GM04504 (cell line): ENCODE measurements at places on chromosomes 13 and 19.

DNA sequence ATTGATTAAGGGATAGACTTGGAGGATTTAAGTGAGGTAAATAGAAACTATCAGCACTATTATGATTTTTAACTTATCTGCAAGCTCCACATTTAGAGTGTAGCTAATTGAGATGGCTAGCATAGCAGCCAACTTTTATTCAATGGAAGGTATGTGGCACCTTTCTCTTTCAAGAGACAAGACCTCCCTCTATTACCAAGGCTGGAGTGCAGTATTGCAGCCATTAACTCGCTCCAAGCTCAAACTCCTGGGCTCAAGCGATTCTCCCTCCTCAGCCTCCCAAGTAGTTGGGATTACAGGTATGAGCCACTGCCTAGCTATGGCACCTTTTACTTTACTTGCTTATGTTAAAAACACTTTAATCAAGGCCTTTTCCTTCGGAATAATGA, 8.2 kb downstream of the TPT1 start:
- DNase-seq = no peak

DNA sequence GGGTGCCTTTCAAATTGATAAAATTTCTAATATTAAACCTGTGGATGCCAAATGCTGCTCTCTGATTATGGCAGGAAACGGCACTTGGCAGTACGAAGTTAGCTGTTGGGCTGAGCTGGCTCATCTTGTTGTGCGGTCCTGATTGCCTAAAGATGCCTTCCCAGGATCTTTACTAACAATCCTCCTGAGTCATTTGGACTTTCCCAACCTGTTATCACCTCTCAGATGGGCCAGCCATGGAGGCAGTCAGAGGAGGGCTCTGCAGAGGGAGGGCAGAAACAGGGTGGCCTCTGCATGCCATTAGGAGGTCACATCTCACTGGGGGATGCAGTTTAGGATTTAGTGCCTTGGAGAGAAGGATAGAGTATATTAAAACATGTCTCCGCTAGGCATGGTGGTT, 27.3 kb downstream of the ALOX5AP start:
- no peak for DNase-seq

GRCh38 chr19:4597278-4597974, 37.9 kb upstream of the SEMA6B start:
- no peak for DNase-seq

DNA sequence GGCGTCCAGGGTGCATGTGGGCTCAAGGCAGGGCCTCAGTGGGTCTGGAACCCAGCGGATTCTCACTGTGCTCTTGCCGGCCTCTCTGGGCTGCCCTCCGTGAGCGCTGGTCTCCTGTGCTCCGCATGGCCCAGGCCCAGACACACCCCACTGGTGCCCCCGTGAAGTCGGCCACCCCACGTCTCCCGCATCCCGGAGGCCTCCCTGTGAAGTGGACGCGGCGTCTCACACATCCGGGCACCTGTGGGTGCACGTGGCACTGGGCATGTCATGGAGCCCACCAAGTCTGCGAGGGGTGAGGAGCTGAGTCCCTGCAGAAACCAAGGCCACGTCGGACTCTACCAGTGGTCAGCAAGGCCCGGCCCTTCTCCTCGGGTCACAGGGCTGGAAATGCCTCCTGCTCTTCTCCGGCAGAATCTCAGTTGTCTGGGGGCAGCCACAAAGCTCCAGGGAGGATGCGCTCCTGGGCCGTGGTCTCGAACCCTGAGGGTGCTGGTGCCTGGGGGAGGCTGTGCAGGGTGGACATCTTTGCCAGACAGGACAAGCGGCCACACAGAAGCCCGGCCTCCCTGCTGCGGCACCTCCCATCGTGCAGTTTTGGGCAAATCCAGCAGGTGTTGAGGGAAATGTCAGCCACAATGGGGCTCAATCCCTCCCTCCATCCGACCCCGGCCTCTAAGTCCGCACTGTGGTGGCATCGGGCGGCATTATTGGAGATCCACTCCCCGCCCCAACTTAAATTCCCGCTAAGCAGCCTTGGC, 2.2 kb downstream of the C13orf46 start:
- no peak for DNase-seq

GRCh38 chr19:32859591-32859990, 10.0 kb downstream of the SLC7A9 start:
- no peak for DNase-seq

DNA sequence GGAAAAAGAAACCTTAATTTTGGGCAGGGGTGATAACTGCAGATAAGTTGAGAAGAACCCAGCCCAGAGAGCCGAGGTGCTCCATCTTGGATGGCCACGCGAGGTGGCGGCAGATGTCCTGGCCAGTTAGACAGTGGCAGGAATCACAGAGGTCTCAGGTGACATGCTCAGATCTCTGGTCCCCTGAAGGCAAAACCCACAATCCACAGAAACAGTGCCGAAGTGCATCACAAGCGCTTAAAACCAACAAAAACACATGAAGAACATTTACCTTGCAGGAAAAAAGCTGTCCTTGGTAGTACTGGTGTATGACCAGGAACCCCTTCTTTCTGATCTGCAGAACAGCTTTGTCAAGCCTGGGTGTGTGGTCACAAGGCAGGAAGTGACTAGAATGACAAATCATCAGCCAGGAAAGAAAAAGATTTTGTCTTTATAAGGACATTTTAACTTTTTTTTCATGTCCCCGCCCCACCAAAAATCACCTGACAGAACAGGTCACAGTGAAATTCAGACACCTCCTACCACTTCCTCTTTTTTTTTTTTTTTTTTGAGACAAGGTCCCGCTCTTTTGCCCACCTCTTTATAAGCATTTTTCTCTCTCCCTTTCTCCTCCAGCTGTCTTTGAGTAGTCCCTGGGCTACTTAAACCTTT, at the start of gene LCP1:
Gene LCP1, minus strand, starts transcription at position 338 of the 651 bp plus-strand sequence. CDS start 22,515 bp downstream, outside the sequence.
- DNase-seq = no peak

DNA sequence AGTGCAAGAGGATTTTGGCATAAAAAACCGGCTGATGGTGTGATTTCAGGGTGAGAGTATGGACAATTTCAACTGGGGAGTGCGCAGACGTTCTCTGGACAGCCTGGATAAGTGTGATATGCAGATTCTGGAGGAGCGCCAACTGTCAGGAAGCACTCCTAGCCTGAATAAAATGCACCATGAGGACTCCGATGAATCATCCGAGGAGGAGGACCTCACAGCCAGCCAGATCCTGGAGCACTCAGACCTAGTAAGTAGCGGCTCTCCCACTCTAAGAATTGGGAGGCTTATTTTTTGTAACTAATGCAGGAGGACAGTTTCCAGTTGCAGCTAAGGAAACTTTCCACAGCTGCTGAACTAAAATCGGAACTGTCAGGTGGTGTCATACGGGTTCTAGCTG, 53.6 kb downstream of the ZAR1L start:
- peak; percentile 28 for DNase-seq

- peak; percentile 43 for DNase-seq
Measured at GRCh38 chr13:27375686-27376326, 48.6 kb upstream of the GTF3A start.

- peak; percentile 69 for DNase-seq
Measured at GRCh38 chr19:14402332-14403144, 16.6 kb downstream of the DDX39A start.

GRCh38 chr19:47486900-47487299, 2.9 kb upstream of the KPTN start:
- DNase-seq = no peak

DNA sequence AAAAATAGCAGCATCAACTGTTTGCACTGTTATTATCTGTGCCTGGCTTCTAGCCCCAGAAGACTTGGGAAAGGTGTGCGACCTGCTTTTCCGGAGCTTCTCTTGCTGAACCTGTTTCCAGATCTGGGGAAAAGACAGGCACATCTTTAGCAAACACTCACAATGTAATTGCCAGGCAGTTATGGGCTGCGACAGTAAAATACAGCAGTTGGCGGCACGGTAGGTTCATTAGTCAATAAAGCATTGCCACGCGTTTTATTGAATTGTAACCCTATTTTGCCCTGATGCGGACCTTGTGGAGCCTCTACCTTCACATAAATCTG, 223.7 kb upstream of the TSHZ3 start:
- no peak for DNase-seq

- DNase-seq = no peak
Measured at GRCh38 chr13:47835470-47836228, 165.4 kb downstream of the SUCLA2 start.

DNA sequence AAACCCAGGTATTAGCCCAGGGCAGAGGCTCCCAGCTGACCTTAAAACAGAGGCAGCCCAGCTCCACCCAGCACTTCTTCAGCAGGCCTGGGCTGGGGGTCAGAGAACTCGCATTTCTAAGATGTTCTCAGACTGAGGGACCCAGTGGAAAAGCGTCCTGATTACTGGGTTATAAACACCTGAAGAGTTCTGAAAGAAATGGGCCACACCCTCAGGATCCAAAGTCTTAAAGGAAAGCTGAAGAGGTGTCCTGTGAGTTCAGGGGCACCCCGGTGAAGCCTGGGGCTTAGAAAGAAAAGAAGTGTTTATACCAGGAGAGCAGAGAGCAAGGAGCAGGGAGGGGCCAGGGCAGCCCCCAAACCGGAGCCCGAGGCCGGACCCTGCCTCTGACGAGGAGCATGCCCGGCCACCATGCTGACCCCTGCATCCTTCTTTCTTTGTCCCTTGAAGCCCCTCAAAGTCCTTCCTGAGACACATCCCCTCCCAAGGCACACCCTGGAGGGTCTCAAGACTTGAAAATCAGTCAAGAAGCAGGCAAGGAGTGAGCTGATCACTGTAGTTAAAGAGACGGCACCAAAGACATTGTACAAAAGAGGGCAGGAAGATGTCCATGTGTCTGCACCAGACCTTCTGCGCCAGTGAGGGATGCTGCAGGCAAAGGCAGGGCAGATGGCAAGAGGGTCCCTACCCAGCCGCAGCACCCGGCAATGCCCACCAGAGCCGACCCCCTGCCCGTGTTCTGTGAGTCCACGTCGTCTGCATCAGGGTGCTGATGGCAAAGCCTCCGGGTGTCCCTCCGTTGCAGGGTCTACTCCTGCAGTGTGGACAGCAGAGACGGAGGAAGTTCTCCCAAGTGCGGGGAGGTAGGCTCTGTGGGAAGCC, 10.6 kb upstream of the RAB20 start:
- no peak for DNase-seq

GRCh38 chr19:45791744-45792469, 738 bp downstream of the DMWD start:
- DNase-seq = no peak

GRCh38 chr13:96771486-96772367, 222.5 kb downstream of the OXGR1 start:
- DNase-seq = no peak

DNA sequence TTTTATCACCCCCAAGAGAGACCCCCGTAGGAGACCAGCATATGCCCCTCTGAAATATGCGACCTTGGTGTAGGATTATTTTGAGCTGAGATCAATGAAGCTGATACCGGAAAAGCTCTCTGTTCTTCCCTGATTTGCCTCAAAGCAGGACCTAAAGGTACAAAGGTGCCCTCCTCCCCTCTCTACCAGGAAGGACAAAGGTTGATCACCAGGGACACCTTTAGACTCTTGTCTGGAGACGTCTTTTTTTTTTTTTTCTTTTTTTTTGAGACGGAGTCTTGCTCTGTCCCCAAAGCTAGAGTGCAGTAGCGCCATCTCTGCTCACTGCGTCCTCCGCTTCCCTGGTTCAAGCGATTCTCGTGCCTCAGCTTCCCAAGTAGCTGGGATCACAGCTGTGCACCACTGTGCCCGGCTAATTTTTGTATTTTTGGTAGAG, 792 bp upstream of the PEX11G start:
- no peak for DNase-seq

GRCh38 chr13:41085961-41086585, 24.8 kb downstream of the WBP4 start:
- DNase-seq = no peak

DNA sequence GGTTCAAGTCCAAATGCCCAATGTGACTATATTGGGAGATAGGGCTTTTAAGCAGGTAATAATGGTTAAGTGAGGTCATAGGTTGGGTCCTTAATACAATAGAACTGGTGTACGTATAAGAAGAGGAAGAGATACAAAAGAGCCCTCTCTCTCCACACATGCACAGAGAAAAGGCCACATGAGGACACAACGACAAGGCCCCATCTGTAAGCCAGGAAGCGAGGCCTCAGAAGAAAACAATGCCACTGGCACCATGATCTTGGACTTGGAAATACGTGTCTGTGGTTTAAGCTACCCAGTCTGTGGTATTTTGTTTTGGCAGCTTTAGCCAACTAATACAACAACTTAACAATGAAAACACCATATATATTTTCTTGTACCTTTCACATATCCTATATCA, 23.4 kb upstream of the RFC3 start:
- DNase-seq = no peak

GRCh38 chr13:95745752-95746151, 68.8 kb downstream of the DNAJC3 start:
- DNase-seq = no peak

DNA sequence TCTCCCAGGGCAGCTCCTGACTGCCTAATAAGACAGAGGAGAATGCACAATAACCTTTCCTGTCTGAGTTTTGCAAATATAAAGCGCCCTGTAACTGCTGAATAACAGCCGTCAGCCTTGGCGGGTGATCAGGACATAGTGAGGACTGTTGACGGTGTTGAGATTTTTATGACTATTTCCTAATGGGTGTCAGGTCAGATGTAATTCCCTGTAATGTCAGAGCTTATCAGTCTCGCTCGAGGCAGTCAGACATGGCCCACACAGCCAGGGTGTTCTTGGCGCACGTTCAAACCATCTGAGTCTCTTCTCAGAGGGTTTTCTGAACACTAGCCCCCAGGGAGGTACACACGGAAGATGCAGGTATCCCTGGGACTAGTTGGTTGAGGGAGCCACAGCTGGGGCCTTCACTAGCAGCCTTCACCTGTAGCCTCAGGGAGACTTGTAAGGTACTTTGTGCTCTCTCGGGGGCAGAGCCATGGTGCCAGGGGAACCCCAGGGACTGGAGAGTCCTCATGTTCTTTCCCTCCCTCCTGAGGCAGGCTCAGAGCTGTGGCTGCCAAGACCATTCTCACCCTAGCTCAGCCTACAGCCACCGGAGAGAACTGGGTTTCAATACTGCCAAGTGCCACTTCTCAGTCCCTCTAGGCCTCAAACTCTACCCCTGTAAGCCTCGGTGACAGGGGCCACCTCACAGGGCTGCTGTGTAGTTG, 213.1 kb downstream of the UQCRFS1 start:
- no peak for DNase-seq
